ENCODE measurements at places on chromosomes 3 and 15. TPM values are rescaled to one million over a fixed set of nuclear protein-coding genes. Genes with fewer than 3 reads are reported as not detected.
A peak's percentile ranks its signal among the peaks of the same experiment; 100 is the strongest.

Gene ARL8B
- 40.9 TPM for total RNA-seq

DNA sequence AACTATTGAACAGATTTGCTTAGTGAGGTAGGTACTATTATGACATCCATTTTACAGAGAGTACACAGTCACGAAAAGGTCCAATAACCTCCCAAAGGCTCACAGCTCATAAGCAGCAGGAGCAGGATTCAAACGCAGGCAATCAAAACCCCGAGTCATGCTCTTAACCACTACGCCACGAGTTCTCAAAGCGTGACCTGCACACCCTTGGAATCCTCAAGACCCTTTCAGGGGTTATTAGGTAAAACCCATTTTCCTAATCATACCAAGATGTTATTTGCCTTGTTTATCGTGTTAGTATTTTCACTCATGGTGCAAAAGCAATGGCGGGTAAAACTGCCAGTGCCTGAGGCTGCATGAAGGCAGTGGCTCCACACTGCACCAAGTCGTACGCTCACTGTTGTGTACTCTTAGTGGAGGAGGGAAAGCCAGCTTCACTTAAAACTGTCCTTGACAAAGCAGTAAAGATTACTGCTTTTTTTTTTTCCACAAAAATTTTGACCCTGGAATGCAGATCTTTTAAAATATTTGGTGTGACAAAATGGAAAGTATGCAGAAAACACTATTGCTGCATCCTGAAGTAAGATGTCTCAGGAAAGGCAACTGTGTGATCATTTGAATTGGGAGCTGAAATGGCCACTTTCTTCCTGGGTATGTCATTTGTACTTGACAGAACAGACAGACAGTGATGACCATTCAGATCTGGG is 96.1 kb downstream of the IGF2BP2 start:
- DNase-seq, result no peak

Gene GDPGP1
- 3.5 TPM for total RNA-seq

- DNase-seq, result peak; percentile 52
These were observed 7.5 kb downstream of the CSNK1G1 start for GRCh38 chr15:64348455-64348854.

Gene SMCO1
- 0.05 TPM for total RNA-seq

DNA sequence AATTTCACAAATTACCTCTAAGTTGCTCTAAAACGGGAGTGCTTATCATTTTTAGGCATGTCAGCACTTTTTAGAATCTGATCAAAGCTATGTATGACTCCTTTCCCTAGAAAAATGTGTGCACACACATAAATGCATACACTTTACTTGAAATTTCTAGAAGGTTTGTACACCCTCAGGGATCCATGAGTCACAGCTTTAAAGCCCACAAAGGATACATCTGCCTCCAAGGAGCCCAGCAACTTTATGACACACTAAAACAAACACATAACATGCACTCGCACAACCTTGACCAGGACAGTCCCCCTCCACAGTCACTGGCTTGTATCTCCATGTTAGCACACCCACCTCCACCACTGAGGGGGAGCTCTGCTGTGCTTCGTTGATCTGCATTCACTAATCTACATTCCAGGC is 722.0 kb upstream of the CFAP20DC start:
- DNase-seq, result peak; percentile 90

DNA sequence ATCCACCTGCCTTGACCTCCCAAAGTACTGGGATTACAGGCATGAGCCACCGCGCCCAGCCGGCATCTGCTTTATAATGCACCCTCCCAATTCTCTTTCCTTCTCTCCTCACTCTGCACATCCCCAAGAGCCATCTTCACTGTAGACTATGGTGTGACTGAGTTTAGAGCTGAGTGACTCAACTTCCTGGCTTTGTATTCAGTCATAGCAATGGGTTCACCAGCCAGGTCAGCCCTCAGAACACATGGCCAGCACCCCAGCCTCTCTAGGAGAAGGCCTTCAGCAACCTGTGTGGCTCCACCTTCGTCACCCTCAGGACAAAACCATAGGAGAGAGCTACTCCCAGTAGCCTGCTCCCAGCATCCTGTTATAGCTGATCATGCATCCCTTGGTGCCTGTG is 33.0 kb downstream of the ARID3B start:
- peak; percentile 15 for DNase-seq

DNA sequence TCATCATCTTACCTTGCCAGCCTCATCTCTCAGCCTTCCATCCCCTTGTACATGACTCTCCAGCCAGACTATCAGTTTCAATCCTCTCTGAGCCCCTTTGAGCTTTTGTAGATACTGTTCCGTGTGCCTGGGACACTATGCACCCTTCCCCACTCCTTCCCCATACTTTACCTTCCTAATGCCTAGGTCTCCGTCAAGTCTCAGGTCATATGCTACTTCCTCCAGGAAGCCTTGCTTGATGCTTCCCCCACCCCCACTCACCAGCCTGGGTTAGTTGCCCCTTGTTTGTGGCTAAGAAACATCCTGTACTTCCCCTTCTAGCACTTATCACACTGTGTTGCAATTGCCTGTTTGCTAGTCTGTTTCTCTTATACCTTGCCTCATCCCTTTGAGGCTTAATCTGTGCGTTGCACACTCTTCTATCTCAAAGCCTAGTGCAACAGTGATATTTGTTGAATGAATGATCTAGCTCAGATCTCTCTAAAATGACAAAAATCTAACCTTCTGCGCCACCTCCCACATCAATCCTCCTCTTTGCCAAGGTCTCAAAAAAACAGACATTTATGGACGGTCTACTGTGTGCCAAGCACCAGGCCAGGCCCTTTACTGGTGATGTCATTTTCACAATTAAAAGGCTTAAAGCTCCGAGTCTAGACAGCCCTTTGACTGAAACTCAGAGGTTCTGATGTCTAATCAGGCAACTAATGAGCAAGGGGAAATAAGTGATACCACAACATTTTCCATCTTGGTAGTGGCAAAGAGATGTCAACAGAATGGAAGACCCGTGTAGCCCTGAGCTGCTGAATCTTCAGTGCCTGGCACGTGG is 6.5 kb upstream of the USP3 start:
- DNase-seq, result no peak

DNA sequence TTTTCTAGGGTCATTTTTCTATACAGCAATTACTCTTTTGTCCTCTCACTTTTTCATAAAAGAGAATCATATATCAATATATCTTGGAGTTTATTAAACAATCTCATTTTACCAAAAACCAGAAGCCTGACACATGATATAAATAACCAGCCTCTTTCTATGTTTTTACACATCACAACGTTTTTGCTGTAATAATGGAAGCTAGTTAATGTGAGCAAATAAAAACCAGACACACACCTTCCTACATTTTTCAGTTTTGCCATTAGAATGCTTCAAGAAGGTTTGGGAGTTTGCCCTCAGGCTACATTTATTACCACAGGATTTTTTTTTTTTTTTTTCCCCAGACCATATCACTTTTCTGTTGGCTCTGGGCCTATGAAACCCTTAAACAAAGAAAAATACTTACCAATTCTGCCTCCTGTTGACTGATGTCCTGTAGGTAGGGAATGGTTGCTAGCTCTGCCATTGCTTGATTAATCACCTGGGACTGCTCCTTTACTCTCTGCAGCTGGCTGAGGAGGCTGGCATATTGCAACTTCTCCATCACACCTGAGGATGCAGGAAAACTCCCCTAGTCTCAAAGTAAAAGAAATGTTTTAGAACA is 165.5 kb downstream of the ECT2 start:
- DNase-seq, result peak; percentile 81

- peak; percentile 2 for DNase-seq
These were observed 971.4 kb downstream of the MCTP2 start for GRCh38 chr15:95202569-95203349.

Gene WDR72
- total RNA-seq, result not detected

GRCh38 chr15:66515901-66516322 is 10.8 kb downstream of the ZWILCH start:
- DNase-seq, result peak; percentile 60

Data from M059J (cell line).